ENCODE measurements at places on chromosomes 12 and 14.

DNA sequence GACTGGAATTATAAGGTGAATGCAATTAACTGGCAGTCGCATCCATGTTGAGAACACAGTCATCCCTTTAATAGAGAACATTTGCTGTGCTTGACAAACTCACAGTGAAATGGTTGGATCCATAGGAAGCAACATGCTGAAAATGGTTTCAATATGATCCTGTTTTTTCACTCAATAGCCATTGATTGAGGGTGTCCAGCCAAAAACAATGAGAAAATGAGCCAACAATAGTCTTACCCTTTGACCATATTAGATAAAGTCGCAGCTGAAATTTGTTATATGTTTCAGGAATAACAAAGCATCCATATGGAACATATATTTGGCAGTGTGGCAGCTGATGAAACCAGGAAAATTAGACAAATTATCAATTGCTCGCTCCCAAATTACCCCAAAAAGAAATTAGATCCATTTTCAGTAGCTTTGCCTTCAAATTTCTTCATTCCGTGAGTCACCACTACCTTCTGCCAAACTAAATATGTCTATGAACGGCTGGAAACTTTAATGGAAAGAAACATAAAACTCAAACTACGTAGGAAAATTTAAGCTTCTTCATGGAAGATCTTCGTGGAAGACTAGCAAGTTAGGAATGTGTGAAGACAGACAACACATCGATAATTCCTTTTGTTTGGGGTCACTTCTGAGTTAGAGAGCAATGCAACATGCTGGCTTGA lies 17.4 kb downstream of the IGF1 start:
- no peak for DNase-seq

- no peak for DNase-seq
These were observed 14.0 kb downstream of the CCDC62 start for GRCh38 chr12:122788387-122788786.

- no peak for DNase-seq
These were observed 11.2 kb upstream of the PXN start for GRCh38 chr12:120276734-120277133.

DNA sequence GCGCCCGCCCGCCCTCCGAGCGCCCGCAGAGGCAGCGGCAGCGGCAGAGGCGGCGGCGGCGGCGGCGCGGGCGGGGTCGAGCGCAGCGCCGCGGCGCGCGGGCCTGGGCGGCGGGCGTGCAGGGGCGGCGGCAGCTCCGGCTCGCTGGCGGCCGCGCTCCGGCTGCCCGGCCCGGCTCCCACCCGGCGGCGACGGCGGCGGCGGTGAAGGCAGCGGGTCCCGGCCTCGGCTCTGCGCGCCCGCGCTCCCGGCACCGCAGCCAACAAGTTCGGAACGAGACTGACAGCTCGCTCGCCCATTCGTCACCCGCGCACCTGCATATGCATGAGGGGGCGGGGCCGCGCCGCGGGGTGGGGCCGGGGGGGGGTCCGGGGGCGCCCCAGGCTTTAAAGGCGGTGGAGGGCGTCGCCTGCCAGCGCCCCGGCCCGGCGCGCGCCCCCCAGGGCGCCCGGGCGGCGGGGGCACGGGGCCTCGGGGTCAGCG lies at the start of gene JAG2:
Gene JAG2, minus strand, starts transcription at position 281 of the 483 bp plus-strand sequence. CDS start 356 bp downstream, outside the sequence.
- no peak for DNase-seq

GRCh38 chr12:123076604-123077297 lies 74.1 kb downstream of the PITPNM2 start:
- no peak for DNase-seq

GRCh38 chr14:21275261-21275858 lies 4.5 kb upstream of the RPGRIP1 start:
- no peak for DNase-seq

DNA sequence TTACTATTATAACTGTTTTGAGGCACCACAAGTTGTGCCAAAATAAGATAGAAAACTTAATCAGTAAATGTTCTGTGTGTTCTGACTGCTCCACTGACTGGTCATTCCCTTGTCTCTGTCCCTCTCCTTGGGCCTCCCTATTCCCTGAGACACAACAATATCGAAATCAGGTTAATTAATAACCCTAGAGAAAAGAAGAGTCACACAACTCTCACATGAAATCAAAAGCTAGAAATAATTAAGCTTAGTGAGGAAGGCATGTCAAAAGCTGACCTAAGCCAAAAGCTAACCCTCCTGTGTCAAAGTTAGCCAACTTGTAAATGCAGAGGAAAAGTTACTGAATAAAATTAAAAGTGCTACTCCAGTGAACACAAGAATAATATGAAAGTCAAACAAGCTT lies 53.8 kb upstream of the CCDC196 start:
- no peak for DNase-seq

GRCh38 chr14:92486881-92487280 lies 26.7 kb upstream of the RIN3 start:
- no peak for DNase-seq

- no peak for DNase-seq
These were observed 60.5 kb upstream of the OR10AD1 start for GRCh38 chr12:48263617-48264016.

- peak; percentile 33 for DNase-seq
These were observed 8.5 kb downstream of the WSB2 start for GRCh38 chr12:118052324-118053070.

DNA sequence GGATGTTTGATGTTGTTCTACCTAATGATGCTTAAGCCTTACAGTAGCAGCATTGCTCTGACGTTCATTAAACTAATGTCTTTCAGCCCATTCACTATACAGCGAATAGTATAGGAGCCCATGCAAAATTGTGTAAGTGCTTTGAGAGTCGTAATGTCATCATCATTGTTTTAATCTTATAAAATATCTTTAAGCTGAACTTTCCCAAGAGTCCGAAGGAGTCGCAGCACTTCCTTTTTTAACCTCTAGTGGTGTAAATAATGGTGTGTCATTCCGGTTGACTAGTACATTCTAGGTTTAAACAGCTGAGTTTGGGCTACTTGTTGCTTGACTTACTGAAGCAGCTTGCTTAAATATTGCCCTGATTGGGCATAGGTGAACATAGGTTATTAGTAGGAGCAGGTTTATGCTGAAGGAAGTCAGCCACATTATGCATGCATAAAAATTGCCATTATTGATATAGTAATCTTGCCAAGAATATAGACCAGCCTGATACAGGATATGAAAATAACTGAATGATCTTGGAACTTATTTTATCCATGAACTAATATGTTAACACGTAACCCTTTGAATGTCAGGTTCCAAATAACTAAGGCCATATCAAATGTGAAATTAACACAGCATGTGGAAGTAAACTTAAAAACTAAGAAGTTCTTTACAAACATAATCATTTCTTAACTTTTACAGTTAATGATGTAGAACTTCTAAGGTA lies 2.6 kb downstream of the WNK1 start:
- peak; percentile 32 for DNase-seq

DNA sequence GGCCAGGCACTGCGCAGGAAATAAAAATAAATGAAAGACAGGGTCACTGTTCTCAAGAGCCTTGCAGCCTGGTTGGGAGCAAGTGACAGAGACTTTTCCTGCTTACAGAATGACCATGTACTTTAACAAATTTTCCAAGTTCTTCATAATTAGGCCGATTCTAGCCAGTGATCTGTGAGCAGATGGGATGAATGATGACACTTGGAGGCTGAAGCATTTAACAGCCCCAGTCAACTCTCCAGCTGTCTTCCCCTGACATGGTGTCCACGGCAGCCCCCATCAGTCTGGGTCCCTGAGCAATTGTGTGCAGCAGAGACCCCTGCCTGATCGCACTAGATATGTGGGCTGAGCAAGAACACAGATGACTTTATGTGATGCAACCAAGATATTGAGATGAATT lies 198.8 kb downstream of the NTF3 start:
- DNase-seq, result no peak

DNA sequence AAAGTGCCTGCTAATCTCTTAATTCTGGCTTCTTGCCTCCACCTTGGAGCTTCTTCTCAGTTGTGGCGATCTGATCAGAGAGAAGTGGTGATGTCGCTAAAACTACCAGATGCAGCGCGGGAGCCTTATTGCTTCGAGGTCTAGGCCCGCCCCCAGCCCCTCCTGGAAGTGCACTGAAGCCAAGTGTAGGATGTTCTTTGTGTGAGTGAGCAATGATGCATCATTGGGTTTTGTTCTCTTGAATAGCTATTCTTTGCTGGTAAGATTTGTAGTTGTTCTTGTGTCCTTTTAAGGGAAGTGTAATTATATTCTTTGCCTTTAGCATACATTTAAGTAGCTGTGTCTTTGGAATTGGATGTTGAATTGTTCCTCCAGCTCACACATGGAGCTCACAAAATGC lies 35.8 kb downstream of the MTHFD1 start:
- DNase-seq, result no peak

DNA sequence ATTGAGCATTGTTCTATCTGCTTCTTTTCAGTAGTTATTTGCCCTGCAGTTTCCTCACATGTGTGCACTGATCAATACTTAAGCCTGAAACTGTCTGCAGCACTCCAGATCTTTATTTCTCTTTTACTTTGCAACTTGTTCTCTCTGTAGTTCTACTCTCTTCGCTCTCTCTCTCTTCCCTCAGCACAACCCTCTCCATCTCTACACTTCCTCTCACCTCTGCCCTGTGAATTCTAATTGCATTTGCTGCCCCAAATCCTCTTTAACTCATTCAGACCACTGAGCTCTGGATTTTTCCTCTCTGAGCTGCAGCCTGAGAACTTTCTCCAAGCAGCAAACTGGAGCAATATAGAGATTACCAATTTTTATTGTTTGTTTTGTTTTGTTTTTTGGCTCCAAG lies 1035.5 kb downstream of the FSCB start:
- DNase-seq, result no peak

DNA sequence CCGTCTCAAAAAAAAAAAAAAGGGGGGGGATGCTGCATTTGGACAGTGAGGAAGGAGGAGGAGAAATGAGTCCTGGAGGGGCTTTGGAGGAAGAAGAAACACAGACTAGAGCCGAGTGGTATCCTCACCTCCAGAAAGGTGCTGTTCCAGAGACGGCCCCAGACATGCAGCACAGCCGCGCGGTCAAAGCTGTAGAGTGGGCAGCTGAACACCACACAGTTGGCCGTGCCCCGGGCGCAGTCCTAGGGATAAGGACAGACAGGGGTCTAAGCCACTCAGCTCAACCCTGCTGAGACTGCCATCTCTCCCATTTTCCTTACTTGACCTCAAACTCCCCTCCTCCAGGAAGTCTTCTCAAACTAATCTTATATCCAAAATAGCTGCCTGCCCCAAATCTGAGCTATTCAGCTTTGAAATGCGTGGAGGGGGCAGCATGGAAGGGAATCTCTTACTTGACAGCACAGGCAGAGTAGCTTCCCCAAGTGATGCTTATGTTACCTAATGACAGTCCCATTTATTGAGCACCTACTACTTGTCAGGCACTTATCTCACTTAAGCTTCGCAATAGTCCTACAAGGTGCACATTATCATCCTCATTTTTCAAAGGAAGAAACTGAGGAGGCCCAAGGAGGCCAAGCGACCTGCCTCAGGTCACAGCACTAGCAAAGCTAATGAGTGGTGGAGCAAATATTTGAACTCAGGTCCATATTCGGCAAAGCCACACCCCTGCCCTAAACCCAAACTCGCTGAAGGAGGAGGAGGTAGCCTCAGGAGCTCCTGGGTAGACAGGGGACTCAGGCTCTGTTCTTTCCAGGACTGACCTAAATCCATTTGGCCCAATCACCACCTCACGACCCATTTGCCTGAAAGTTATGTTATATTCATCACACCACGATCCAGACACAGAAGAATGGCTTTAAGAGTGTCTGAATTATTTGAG lies 18.7 kb downstream of the ITGA7 start:
- DNase-seq, result peak; percentile 54

- DNase-seq, result no peak
These were observed 14.9 kb downstream of the SCARB1 start for GRCh38 chr12:124848621-124849380.

- no peak for DNase-seq
These were observed 163.8 kb upstream of the KITLG start for GRCh38 chr12:88743946-88744685.

GRCh38 chr14:80560800-80561657 lies 349.7 kb upstream of the DIO2 start:
- no peak for DNase-seq

DNA sequence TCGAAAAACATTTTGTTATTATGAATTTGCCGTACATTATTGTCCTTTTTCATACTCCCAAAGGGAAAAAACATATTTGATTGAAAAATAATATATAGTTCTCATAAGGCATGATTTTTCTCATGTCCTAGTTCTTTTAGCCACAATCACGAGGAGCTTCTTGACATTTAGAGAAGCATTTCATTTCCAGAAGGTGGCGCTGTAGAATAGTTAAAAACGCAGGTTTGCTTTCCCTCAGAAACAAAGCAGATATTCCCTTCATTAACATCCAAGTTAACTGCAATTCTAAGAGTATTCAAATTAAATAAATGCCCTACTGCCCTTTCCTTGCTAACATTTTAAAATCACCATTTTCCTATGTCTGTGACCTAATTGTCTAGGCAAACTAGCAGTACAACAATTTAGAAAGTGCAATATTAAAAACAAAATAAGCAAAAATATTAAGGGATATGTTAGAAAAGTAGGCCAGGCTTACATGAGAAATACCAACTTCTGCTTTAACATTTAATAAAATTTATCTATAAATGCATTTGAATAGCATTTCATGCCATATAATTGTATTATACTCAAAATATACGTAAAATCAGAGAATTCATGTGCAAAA lies 10.9 kb upstream of the PIK3C2G start:
- DNase-seq, result no peak

DNA sequence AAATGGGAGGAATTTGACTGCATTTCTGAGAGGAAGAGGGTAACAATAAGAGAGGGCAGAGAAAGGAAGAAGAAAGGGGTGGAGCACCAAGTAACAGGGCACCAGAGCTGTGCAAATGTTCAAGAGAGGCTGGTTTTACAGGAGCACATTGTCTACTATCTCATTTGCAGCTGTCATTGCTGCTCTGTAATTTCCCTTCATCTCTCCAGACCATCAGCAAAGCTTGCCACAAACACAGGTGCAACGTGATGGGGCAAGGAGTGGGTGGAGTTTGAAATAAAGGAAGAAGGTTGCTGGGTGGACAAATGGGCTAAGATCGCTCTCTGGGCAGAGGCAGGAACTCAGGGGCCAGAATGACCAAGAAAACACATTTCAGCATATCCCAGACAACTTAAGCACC lies 47.9 kb upstream of the PLEKHG6 start:
- DNase-seq, result no peak

- no peak for DNase-seq
These were observed 54.4 kb downstream of the GPR137C start for GRCh38 chr14:52607061-52607460.

- no peak for DNase-seq
These were observed 99.5 kb downstream of the SLC16A7 start for GRCh38 chr12:59695379-59695778.

DNA sequence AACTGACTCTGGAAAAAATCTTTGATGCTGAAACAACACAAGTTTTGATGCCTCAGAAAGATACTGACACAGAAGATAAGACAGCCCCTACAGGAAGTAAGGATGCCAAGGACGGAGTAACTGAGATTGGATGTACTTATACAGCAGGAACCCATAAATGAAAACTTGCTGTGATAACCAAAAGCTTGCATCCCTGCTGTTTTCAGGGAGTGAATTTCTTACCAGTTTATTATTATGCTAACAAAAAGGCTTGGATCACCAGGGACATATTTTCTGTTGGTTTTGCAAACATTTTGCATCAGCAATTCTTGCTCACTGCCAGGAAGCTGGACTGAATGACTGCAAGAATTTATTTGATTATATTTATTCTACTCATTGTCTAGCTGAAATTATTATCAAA lies 197.7 kb downstream of the NAV3 start:
- no peak for DNase-seq
